Activated CD8-positive, alpha-beta T cell treated with anti-CD3 and anti-CD28 coated beads for 36 hours (primary cell): ENCODE measurements at places on chromosomes 4 and X. TPM values are rescaled to one million over a fixed set of nuclear protein-coding genes. Genes with fewer than 3 reads are reported as not detected.

- DNase-seq: no peak
Observed at GRCh38 chr4:1015179-1015578, 3.8 kb downstream of the FGFRL1 start.

DNA sequence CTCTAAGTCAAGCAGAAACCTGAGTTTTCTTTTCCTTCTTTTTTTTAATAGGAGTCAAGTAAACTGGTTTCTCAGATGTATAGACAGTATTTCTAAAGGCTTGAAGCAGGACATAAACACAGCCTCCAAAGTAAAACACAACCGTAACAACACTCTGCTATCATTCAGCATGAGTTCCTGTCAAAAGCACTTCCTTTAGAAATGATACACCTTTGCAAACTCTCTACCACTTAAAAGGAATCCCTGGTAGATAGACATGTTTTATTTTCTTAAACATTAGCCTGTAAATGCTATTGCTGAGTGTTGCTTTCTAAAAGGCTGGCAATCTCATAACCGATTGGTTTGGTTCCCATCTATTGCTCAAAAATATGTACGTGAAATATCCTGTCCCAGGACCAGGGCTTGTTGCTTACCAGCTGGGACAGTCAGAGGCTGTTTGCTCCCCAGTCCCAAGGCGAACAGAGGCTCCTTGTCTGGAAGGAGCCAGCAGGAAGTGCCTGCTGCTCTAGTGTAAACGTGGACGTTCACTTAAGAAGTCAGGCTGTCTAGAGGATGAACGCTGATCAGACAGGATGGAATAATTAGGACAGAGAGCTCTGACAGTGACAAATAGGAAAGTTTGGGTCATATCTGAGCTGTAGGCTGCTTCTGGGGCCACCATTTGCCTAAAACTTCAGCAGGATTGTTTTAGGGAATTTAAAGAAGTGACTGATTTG lies 173.9 kb upstream of the KLF3 start:
- no peak for DNase-seq

DNA sequence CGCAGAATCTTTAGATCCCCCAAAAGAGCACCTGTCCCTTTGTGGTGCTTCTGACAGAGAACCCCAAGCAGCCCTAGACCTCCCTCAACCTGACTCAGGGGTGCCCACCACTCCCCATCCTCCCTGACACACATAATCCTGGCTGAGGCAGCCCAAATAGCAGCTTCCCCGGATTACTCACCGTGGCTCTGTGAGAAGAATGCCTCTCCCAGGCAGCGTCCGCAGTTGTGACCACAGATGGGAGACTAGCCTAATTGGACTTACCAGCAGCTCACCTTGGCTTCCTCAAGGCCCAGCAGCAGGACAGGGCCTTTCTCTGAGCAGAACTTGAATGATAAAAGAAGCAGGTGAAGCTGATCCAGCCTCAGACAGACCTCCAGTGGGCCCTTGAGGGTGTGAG lies 10.3 kb upstream of the ODAPH start:
- no peak for DNase-seq

The TBC1D8B gene
- 0.40 TPM for total RNA-seq
